Activated naive CD4-positive, alpha-beta T cell treated with anti-CD3 and anti-CD28 coated beads for 36 hours (primary cell): ENCODE measurements at places on chromosomes 6 and 20. TPM values are rescaled to one million over a fixed set of nuclear protein-coding genes. Genes with fewer than 3 reads are reported as not detected.

The WFDC12 gene
- not detected for total RNA-seq

- no peak overlapping the region for H3K27ac ChIP-seq
- H3K4me3 ChIP-seq, result no peak overlapping the region
- H3K36me3 ChIP-seq, result no peaks in the 10 kb centered on the region
- H3K27me3 ChIP-seq, result peaks cover 21% of the 10 kb centered on the region
- no peaks in the 10 kb centered on the region for H3K4me1 ChIP-seq
These were observed 734 bp upstream of the WFDC13 start for GRCh38 chr20:45701104-45701503.

DNA sequence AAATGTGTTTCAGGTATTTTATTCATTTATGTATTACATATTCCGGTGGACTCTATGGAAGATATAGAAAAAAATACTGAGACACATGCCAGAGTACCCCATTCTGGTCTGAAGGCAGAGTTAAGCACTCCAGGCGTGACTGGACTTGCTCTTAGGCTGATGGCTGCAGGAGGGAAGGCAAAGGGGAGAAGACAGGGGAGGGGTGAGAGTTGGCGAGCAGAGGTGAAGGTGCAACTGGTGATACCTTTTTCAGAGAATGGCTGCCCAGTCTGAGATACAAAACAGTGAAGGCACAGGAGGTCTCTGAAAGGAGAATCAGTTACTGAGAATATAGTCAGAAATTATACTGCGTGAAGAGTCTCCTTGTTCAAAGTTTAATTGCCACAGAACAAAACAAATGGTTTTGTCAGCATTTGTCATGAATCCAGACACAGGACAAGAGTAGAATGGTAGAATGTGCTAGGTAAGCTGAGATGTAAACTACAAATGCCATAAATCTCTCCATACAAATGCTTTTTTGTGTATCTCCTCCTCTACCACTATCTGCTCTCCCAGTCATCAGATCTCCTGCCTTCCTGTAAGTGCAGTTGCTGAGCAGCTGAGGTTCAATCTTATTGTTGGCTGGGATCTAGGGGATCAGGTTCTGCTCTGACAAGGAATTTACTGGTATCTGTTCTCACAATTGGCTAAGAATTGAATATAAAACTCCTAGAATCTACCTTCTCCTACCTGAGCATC is 104.2 kb upstream of the DST start:
- H3K36me3 ChIP-seq, result no peaks in the 10 kb centered on the region
- H3K27ac ChIP-seq, result no peak overlapping the region

DNA sequence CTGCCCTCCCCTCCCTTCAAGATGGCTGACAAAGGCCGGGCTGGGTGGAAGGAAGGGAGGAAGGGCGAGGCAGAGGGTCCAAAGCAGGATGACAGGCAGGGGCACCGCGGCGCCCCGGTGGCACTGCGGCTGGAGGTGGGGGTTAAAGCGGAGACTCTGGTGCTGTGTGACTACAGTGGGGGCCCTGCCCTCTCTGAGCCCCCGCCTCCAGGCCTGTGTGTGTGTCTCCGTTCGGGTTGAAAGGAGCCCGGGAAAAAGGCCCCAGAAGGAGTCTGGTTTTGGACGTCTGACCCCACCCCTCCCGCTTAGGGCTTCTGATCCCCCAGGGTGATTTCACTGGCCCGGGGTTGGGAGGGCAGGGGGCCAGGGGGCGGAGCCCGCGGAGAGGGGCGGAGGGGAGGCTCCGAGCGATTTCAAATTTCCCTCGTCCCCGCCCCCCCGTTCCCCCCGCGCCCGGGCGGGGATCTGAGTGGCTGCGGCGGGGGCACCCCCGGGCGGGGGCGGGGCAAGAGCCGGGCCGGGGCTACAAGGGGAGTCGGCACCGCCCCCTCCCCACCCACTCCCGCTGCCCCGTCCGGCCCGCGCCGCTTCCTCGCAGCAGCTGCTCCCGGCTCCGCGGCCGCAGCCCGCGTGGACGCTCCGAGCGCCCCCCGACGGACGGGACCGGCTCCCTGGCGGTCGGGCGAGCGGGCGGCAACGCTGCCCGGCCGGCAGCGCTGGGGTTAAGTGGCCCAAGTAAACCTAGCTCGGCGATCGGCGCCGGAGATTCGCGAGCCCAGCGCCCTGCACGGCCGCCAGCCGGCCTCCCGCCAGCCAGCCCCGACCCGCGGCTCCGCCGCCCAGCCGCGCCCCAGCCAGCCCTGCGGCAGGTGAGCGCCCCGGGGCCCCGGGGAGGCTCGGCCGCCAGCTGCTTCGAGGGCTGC is at the start of gene DNMT3B:
DNMT3B (plus strand) TSS at position 555 of the 923 bp plus-strand sequence. CDS start 17,939 bp downstream, outside the sequence.
- H3K27ac ChIP-seq, result no peak within 1 kb of the TSS
- H3K4me1 ChIP-seq, result peaks cover 12% of the 10 kb centered on the region
- H3K36me3 ChIP-seq, result no peaks in the 10 kb centered on the region

DNA sequence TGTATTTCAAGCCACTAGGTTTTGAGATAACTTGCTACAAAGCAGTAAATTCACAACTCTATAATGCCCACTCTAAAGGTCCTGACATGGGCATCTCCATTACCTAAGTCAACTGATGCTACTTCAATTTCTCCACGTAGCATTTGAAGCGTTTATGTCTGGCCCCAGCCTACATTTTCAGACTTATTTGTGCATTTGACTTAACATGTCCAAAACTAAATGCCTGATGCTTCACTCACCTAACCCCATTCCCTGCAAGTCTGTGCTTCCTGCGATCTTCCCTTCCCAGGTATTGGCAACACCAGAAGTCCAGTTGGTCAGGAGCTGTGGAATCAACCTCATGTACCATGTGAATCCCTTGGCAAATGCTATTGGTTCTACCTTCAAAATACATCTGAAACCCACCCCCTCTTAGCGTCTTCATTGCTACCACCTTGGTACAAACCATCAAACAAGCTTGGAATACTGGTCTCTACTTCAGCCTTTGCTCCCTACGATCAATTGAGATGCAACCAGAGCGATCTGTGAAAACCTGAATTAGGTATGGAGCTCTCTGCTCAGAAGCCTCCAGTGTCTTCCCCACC is 12.8 kb upstream of the ZNFX1 start:
- H3K4me1 ChIP-seq, result peaks cover 24% of the 10 kb centered on the region
- H3K4me3 ChIP-seq, result no peak overlapping the region
- H3K27me3 ChIP-seq, result no peaks in the 10 kb centered on the region
